ENCODE measurements at places on chromosomes 5 and 9.

DNA sequence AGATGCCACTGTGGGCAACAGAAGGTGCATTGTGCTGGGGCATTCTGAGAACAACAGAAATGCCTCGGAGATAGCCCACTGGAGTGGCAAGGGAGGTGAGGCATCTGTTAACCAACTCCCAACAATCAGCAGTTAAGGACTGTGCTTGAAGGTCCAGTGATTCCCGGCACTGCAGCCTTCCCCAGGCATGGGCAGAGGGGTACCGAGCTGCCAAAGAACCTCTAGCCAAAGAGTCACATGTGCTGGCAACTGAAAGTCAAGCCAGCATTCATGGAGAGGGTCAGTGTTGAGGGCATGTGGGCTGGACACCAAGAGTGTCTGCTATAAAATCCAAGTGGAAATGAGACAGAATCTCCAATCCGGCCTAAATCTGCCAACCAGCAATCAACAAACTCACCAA is 149.6 kb downstream of the ASTN2 start:
- DNase-seq: no peak

DNA sequence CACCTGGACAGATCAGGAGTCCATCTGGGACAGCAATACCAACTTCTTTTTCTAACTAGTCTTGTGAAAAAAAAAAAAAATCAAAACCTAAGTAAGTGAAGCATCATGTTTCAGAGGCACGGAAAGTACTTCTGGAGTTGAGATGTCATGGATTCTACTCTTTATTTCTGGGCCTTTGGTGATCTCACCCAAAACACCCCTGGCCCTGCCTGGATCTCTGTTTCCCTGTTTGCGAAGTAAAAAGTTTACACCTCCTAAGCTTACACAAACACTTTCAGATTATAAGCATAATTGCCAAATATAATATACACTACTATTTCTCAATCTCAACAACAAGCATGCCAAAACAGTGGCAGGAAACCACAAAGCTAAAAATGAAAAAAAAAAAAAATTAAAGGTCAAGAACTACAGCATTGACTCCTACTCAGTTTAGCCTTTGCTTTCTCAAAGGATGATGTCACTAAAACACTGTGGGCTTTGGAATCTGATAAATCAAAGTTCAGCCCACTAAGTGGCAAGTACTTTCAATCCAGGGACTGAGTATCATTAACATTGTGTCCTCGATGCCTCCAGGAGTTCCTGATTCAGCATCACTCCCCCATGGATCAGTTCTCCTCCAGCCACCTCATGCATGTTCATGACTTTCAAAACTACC is 291.9 kb downstream of the NFIB start:
- no peak for DNase-seq

DNA sequence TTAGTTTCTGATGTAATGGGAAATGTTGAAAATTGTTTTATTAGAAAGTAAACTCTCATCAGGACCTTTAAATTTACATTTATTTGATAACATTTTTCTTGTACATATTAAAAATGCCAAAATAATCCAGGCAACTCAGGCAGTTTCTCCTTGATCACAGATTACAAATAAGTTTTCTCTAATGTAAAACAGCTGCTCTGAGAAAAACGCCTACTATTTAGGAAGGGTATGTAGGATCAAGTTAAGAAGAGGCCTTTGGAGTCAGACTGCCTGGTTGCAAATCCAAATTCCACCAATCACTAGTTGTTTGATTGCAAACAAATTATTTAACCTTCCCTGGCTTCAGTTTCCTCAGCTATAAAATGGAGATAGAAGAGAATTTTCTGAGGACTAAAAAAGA is 610.8 kb downstream of the PDE4D start:
- no peak for DNase-seq

GRCh38 chr9:20564650-20565049 is 57.6 kb downstream of the MLLT3 start:
- no peak for DNase-seq

- DNase-seq: no peak
Observed at GRCh38 chr9:73684601-73685000, 532.9 kb downstream of the ANXA1 start.

DNA sequence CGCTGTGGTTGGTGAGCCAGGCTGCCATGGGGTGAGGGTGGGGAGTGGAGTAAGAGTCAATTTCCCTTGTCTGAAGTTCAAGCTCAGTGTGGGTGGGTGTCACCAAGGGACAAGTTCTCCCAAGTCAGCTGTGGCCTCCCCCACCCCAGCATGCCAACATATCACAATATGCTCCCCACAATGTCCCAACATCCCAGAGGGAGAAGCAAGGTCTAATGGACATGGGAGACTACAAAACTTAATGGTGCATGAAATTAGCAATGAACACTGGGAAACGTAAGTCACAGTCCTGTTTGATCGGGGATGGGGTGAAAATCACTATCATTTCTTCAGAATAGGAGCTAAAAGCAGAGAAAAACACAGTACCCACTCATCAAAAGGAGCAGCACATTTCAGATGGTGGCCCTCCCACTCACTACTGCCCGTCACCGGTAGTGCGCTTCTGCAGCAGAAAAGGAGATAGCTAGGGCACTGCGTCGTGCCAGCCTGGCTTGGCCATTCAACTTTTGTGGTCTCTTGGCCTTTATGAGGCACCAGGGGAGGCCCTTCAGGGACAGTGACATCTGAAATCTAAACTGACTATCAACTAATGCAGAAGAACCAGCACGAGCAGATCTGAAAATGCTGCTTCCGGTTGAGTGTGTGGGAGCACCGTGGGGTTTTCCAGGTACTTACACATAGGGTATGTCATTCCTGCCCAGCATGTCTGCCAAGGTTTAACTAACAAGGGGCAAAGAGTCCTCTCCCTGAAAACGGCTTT is 20.5 kb upstream of the NDFIP1 start:
- no peak for DNase-seq

DNA sequence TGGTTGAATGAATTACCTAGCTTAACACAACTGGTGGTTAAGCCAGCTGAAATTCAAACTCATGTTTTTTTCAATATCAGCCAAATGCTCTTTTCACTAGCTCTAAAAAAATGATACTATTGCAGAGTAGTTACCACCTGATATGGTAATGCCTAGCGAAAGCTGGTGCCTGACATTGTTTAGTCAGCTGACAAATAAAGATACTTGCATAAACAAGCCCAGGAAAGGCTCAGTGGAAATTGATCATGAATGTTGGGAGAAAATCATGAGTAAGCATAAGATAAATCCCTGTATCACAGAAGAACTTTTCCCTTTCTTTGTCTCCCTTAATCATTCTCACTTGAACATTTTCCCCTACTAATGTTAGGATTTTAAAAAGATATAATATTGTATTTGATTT is 54.6 kb downstream of the FGF10 start:
- no peak for DNase-seq

GRCh38 chr9:121317737-121318630 is 50.0 kb downstream of the GSN start:
- no peak for DNase-seq

DNA sequence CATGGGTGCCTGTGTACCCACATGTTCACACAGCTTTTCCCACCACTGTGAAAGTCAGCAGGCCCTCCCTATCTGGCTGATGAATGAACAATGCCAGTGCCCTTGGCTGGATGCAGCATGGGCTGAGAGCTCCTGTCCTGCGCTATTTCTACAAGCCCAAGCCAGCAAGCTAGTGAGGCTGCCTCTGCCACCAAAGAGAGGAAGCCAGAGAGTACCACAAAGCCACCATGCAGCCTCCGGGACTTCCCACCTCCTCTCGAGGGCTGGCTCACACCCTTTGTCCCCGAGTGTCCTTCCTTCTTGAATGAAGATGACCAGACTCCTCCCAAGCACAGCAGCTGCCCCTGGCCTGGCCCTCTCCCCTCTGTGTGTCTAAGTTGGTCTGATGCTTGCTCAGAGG is 76.5 kb downstream of the SH3PXD2B start:
- DNase-seq: no peak

DNA sequence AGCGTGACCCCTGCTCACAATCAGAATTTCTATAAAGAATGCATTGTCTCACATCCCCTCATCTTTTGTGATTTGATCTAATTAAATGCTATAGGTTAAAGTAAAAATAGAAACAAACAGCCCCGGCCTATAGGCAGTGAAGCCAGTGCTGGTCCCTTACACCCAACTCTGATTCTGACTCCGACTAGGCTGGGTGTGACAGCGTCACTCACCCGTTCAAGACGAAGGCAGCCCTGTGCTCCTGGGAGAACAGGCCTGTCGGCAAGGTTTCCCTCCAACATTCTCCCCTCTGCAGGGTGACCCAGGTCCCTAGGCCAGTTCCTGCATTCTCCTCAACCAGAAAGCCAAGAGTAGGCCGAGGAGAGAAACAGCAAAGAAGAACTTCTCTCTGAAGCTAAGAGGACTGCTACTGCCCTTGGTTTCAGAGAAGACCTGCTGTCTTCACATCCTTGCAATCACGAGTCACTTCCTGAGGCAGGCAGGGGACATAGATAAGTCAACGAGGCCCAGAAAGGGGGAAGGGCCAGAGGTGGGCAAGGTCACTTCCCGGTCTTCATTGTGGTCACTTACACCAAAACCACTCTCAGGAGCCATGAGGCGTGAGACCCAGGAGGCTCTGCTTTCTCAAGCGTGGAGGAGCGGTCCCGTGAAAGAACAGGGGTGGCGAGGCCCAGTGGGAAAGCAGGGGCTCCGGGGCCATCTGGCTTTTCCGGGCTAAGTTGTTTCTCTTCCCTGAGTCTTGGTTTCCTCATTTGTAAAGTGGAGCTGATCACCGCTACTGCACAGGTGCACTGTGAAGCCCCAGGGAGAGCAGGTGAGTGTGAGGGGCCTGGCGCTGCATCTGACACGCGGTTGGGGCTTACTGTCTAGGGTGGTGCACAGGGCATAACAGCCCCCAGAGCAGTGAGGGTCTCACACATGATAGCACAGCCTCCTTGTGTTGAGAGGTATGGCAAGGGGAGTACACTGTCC is 200.8 kb downstream of the CRB2 start:
- DNase-seq: no peak

- no peak for DNase-seq
Observed at GRCh38 chr5:107950776-107951175, 280.0 kb upstream of the EFNA5 start.

- DNase-seq: no peak
Observed at GRCh38 chr5:2686321-2687124, 65.0 kb downstream of the IRX2 start.

DNA sequence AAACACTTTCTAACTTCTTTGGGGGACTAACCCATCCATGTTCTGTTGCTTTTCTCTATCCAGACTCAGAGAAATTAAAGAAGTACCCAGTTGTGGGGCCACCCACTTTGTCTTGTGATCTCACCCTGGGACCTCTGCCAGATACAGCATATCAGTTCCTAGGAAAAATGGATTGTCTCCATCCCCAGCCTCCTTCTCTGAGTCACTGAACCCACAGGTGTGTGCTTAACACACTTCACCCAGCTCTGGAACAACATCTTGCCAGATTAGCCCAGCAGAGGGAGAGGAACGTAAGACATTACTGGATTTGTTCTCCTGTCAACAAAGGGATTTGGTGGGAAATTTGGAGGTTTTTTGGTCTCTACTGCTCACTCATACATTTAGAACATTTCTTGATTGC is 19.2 kb downstream of the FAM240B start:
- DNase-seq: no peak

DNA sequence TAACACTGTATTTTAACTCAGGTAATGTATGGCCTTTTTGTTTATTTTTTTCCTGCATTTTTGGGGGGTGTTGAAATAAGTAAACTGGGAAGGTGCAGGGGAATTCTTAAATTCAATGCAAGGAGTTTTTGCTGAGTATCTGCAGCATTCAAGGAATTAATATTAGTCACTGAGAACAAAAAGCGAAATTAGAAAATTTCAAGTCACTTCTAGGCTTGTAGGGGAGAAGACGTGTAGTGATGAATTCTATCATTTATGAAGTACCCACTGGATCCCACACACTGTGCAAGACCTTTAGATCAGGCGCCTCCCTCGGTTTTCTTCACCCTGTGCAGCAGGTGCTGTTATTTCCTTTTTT is 1.2 kb downstream of the EHMT1 start:
- no peak for DNase-seq

DNA sequence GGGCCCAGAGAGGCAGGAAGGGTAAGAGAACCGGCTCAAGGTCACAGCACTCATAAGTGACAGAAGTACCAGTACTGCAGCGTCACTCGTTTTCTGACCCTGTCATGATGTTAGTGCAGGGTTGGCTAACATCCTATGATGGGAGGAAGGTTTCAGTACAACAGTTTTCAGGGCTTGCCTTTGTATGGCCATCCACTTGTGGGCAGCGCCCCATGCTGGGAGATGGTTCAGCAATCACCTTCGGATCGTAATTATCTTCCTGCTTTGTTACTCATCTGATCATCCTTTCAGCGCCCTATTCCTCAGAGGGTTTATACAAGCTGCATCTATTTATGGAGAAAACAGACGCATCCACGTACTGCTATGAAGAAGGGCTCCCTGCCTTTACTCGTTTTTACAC is 2.4 kb downstream of the MAP1B start:
- no peak for DNase-seq

DNA sequence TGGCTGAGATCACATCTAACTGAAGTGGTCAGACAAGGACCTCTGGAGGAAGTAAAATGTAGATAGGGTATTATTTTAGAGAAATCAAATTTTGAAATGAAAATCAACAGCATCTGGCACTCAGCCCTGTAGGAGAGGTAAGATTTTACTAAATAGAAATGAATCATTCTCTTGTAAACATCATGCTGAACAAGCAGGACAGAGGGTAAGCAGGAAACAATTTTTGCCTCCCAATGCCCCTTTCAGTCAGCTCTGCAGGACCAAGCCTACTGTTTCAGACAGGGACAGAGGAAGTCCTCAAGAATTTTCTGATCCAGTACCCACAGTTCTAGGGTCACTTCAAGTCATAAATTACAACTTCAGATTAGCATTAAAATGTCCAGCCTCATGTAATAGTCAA is 190.1 kb downstream of the ESM1 start:
- DNase-seq: no peak

GRCh38 chr9:104873489-104873850 is 54.5 kb downstream of the ABCA1 start:
- DNase-seq: no peak

DNA sequence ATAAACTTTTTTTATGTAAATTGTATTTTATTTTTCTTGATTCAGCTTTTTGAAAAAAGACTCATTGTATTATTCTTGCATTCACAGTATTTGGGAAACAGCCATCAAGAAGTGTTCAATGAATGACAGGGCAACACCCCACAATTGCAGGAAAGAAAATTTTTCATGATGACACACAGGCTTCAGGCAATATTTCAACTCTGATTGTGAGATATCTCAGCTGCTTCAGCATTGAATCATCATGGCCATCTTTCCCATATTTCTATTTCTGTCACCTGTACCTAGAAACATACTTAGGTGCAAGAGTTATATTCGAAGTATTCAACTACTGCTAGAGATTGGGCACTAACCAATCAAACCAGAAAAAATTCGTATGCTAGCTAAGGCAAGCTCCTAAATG is 446.0 kb downstream of the ISL1 start:
- DNase-seq: no peak

- no peak for DNase-seq
Observed at GRCh38 chr5:38944282-38944681, 98.5 kb downstream of the OSMR start.

DNA sequence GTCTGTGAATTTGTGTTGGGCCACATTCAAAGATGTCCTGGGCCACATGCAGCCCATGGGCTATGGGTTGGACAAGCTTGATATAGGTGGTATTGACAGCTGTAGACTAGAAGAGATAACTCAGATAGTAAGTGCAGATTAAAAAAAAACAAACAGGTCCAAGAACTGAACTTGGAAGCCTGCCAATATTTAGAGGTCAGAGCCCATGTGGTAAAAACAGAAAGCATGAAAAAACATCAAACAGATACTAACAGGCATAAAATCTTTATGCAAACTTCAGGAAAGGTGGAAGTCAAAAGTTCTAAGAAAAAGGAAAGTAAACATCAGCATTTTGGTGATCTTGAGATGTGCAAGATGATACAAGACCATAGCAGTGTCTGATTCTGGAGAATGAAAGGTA is 155.1 kb upstream of the NR4A3 start:
- no peak for DNase-seq

All from fibroblast of skin of left quadriceps (primary cell).